Left forelimb (tissue), 1 donor: ENCODE measurements at places on chromosomes 1 and 21.

GRCh38 chr1:191608367-191608766 lies 549.9 kb upstream of the RGS18 start:
- DNase-seq: no peak

DNA sequence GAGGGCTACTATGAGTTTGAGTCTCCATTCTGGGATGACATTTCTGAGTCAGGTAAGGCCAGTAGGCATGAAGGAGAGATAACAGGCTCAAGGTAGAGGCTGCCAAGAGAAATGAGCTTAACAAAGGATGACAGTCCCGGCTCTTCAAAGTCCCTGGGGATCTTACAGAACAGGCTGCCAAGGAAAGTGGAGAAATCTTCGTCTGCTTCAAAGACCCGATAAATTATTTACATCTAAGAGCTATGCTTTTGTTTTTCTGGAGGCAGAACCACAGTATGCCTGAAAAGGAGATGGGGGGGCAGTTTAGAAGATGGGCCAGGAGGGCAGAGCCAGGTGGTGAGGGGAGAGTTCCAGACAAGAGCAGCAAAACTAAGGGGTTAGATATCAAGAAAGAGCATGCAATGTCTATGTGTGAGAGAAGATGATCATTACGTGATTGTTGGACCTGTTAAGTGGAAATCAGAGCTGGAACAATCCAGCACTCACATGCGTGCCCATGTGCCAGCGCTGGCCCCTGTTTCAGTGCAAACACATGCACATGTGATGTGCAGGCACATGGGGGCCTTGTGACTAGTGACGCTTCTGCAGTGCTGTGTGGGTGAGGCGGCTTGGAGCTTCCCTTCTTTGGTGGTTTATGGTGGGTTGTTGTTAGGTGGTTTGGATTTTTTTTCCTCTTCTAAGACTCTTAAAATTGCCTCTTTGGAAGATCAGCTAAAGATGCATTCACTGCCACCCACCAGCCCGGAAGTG lies 25.7 kb downstream of the CAMK1G start:
- DNase-seq: no peak

DNA sequence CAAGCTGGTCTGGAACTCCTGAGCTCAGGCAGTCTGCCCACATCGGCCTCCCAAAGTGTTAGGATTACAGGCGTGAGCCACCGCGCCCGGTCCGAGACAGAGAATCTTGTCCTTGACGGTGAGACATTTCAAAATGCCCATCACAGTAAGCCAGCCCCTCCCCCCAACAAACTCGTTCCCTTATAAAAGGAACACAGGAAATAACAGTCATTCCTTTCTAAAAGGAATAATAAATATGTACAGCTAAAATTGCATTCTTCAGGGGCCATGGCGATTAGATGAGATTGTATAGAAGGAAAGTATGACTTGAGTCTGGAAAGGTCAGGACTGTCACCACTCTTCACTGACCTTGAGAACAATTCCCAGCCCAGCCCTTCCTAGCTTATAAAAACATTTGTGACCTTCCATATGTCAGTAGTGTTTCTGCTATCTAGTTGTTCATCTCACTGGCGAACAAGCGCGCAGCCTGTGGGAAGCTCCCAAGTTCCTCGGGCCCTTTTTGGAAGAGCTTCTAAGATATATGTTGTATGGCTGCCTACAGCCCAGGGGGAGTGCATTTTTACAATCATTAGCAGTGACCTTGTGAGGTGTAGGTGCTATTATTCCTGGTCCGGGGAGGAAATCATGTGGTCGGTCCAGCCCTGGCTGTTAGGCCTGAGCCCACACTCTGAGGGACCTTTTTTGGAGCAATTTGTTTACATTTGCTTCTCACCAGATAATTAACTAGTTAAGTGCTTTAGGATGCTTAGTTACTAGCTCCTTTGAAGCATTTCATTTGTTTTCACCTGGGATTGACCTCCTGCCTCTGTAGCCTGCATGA lies 8.7 kb downstream of the SZRD1 start:
- no peak for DNase-seq

GRCh38 chr1:101166583-101167120 lies 70.2 kb upstream of the S1PR1 start:
- no peak for DNase-seq

- peak; percentile 80 for DNase-seq
Measured at GRCh38 chr1:116825207-116825719, 71.0 kb downstream of the CD2 start.

DNA sequence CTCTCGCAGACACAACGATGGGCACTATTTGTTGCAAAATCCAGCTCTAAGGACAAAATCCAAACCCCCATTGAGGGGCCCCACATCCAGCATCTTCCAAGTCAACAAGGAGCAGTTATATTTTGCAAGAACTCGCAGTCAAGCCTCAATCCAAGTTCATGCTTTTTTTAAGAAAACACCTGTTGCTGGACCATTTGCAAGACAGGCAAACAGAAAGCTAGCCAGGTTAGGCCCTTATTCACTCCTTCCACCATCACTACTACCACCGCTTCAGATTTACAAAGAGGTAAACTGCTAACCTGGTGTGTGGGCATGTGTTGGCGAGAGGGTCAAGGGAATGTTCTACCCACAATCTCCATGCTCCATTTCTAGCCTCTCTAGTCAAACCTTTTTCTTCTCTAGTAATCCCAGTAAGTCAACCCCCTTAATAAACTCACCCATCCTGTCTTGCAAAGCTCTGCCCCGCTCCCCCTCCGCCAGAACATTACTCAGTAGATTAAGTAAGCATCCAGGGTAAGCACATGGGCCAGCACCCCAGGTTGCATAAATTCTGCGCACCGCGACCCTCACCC lies 703 bp downstream of the ERI3 start:
- no peak for DNase-seq

- no peak for DNase-seq
Measured at GRCh38 chr1:182786995-182787324, 2.6 kb upstream of the NPL start.

GRCh38 chr1:239448911-239449310 lies 62.5 kb downstream of the CHRM3 start:
- DNase-seq: no peak

DNA sequence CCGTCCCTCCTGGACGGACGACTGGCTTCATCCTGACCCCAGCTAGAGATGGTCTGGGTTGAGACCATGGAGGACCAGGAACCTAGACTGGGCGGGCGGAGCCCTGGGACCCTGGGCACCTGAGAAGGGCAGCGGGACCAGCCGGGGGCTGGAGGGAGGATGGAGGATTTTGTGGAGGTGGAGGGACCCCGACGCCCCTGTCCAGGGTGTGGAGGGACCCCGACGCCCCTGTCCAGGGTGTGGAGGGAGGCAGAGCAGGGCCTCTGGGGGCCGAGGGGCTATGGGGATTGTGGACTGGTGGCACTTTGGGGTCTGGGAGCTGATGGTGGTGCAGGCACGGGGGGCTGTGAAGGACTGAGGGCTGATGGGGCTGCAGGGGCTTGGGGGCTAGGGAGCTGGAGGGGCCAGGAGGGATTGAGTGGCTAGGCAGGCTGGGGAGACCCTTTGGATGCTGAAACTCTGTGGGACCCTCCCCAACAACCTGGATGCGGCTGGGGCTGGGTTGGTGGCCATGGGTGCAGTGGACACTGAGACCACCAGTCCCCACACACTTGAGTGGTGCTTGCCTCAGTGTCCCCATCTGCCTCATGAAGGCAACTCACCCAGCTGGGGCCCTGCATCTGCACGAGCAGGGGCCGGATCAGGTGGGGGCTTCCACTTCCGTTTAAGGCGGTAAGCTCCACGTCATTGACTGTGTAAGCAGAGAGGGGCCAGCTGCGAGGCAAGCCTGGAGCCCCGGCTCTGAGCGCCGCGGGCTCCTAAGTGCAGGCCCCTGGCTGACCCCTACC lies 7.4 kb downstream of the GJC2 start:
- no peak for DNase-seq

GRCh38 chr1:60448850-60449249 lies 375.3 kb upstream of the C1orf87 start:
- DNase-seq: no peak

GRCh38 chr1:39995973-39996393 lies 41.0 kb downstream of the MFSD2A start:
- no peak for DNase-seq
